GM10248 (cell line): ENCODE measurements at places on chromosomes 3 and 15.

DNA sequence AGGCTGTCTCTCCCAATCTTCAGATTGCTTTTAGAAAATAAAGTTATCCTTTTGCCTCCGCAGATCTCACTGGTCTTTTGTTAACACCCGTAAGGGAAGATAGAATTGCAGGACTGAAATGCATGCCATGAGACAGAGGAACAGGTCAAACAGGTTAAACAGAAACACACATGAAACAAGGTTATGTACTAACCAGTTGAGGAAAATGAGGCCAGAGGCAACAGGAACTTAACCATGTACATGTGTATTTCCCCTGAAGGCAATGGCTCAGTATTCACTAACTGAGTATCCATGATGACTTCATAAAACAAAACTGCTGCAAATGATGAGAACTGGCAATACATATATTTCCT is 169.1 kb upstream of the NSMCE3 start:
- no peak for DNase-seq

- DNase-seq, result no peak
These were observed 56.6 kb downstream of the MESD start for GRCh38 chr15:80932989-80933388.

DNA sequence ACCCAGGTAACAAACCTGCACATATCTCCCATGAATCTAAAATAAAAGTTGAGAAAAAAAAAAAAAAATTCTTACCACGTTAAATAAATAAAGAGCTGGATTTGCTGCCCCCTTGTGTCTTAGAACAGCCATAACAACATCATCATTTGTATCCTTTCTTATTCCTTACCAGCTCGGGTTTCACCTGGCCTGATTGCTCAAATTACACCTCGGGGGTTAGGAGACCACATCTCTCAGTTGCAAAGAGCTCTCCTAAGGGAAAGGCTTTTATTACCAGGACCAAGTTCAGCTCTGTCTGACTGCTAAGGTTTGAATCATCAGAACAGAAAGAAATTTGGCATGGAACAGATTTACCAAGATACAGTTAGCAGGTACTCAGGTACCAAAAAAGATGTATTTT is 25.8 kb upstream of the RPL39L start:
- DNase-seq, result peak; percentile 51

DNA sequence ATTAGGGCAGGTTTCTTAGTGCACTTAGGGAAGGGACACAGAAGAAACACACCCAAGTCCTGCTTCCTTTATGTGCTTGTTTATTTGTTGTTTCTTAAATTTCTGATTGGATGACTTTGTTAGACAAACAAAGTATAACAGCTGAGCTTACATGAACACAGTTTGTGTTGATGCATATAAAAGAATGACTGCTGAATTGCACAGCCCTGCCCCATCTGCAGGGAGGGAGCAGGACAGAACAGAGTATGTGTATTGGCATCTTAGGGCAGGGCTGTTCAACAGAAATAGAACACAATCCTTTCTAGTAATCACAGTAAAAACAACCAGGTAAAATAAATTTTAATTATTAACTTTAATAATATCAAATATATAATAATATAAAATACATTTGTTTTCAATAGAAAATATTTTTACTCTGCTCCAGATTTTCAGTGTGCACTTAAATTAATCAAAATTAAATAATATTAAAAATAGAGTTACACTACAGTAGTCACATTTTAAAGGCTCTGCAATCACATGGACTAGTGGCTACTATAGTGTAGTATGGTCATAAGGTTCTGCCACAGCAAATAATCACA is 198.4 kb downstream of the ZNF621 start:
- DNase-seq, result no peak

- no peak for DNase-seq
These were observed 116.8 kb downstream of the CHST2 start for GRCh38 chr3:143236226-143236964.

GRCh38 chr3:145177828-145178227 is 983.2 kb downstream of the PLOD2 start:
- no peak for DNase-seq

DNA sequence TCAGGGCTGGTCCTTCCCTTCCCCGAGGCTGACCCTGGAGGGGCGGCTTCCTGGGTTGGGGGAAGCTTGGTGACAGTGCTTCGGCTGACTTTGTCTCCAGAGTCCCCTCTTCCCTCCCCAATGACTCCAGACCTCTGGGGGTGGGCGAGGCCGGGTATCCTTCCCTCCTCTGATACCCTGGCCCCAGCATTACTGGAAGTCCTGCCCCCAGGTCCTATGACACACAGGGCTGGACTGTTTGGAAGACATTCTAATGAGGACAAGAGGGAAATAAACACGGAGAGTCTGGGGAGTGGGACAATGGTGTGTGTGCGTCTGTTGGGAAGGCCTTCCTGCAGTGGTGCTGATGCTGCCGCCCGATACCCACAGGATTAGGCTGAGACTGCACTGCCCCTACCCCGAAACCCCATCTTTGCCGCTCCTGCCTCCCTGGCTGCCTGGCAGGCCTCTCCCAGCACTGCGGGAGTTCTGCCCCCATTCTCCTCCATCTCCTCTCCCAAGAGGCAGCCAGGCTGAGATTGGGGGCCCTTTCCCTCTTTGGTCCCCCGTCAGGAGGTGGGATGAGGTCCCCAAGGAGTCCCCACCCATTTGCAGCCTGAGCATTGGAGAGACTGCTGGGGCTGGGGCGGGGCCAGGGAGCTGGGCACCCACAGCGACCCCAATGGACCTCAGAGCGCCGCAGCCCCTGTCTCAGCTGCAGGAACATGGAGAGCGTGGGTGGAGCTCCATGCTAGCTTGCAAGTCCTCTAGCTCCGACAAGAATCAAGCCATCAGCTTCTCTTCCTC is 29.7 kb upstream of the FBLN2 start:
- DNase-seq, result no peak

GRCh38 chr15:100861511-100861991 is 18.1 kb upstream of the ALDH1A3 start:
- no peak for DNase-seq

GRCh38 chr3:101303089-101303731 is 17.2 kb downstream of the IMPG2 start:
- DNase-seq, result no peak

- no peak for DNase-seq
These were observed 20.6 kb downstream of the SPSB4 start for GRCh38 chr3:141071681-141072260.

GRCh38 chr3:184448321-184449160 is 68.7 kb downstream of the CHRD start:
- DNase-seq, result no peak

- no peak for DNase-seq
These were observed 243.7 kb downstream of the CHST2 start for GRCh38 chr3:143363276-143363675.

GRCh38 chr3:7112523-7113056 is 251.7 kb downstream of the GRM7 start:
- no peak for DNase-seq

- peak; percentile 10 for DNase-seq
These were observed 81.4 kb upstream of the CRBN start for GRCh38 chr3:3260870-3261269.

GRCh38 chr15:70587896-70588567 is 175.3 kb downstream of the UACA start:
- no peak for DNase-seq

DNA sequence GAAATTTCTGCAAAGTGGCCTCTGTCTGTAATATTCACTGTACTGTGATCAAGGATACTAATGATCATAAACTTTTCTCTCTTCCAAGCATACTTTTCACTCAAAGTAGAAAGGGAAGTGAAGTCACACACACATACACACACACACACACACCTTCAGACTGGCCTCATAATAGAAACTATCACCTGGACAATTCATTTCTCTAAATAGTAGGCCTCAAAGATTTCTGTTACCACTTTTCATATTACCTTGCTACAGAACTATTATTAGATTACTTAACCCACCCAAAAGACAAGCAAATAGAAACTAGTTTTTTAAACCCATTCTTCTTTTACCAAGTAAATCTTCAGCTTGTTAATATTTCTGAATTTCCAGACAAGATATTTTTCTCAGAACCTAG is 12.2 kb downstream of the CPB1 start:
- DNase-seq, result no peak

DNA sequence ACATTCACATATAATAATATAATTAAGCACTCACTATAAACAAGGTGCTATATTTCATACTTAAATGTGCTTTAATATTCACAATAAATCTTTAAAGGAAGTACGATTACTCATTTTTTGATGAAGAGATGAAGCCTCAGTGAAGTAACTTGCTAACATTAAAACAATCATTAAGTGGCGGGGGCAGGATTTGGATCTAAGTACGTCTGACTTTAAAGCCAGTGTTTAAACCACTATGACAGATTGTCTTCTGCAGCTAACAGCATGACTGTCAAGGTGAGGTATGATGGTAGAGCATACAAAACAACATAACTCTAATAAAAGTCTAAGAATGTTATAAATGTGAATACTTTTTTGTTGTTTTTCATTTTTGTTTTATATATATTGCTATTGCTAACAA is 862.1 kb downstream of the ROBO1 start:
- DNase-seq, result no peak

DNA sequence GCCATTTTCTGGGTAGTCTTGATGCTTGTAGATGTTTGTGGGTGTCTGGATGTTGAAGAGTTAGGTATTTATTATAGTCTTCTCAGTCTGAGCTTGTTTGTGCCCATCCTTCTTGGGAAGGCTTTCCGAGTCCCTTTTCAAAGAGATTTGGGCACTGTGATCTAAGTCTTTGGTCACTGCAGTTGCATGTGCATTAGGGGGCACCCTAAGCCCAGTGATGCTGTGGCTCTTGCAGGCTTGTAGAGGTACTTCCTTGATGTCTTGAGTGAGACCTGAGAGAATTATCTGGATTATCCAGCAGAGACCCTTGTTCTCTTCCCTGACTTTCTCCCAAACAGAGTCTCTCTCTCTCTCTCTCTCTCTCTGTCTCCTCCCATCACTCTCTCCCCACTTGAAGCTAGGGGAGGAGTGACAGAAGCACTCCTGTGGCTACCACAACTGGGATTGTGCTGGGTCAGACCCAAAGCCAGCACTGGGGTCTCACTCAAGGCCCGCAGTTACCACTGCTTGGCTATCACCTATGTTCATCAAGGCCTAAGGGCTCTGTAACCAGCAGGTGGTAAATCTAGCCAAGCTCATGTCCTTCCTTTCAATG is 68.5 kb downstream of the TMCO5A start:
- DNase-seq, result no peak

DNA sequence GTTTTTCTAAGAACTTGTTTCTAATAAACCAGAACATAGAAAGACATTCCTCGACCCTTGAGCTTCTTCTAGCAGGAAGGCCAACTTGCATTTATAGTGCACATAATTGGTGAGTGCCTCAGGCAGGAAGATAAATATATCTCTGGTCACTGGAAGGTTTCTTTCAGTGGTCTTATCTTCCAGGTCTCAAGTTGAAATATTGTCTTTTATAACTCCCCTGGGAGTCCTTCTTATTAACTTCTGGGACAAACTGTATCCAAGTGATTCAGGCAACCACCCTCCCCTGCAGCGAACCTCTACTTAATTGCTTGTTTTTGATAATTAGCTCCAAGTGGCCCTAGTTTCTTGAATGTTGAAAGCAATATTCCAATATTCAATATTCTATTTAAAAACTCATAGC is 346.8 kb upstream of the GOLIM4 start:
- no peak for DNase-seq

- DNase-seq, result peak; percentile 92
These were observed 120.3 kb downstream of the ETFA start for GRCh38 chr15:76190751-76191538.

- no peak for DNase-seq
These were observed 22.8 kb upstream of the SSR3 start for GRCh38 chr3:156577736-156578135.

DNA sequence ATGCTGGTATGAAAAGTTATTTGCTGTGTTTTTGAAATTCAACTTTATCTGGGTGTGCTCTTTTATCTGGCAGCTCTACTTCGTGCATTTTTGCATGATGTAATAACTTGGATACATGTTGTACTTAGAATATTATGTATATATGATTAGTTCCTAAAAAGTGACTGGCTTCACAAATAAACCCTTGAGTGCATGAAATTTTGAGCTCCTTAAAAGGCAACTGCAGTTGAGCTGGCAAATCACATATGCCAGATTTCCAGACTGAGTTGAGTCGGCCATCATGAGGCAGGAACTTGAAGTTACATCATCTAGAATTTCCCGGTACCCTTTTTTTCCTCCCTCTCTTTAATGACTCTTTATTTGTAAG is 162.5 kb downstream of the FNDC3B start:
- DNase-seq, result no peak

DNA sequence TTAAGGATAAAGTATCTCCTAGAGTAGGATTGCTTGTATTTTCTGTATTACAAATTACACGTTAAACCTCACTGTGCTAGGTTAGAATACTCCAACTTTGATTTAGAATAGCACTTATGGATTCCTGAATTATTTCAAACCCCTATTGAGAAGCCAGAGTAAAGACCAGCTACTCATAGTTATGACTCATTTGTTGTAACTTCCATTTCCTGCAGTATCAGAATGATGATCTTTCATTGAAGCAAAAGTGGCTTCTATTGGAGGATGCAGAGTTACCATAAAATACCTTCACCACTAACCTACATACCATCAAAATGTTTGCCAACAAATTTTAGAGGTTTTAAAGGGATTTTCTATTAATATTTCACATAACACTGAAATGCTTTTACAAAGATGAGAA is 1322.7 kb upstream of the ALCAM start:
- DNase-seq, result no peak

DNA sequence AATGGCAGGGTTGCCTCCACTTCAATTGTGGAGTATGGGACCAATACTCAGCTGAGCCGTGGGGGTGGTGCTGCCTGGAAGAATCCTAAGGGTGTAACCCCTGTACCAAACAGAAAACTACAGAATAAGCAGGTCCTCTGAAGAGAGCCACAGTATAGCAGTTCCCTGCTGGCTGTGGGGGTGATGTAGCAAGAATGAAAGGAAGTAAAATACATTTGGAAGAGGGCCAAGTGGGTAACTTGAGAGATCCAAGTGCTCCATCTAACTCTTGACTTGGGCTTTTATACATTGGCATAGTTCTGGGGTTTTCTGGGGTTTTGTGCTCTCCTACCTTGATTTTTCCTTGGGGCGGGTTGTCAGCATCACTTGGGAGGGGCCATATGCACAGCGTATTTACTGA is 341.4 kb downstream of the OTOL1 start:
- DNase-seq, result no peak

DNA sequence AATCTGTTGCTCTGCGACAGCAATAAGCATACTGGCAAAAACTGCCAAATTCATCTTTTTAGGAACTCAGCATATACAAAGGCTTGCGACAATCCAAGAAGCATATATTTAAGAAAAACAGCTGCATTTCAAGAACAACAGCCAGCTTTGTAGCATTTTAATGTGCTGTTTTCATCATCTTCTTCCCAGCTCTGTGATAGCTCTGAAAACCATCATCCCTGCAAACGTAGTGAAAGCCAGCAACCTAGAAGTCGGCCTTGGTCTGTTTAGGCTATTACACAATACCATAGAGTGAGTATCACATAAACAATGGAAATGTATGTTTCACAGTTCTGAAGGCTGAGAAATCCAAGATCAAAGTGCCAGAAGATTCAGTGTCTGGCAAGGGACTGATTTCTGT is 187.5 kb downstream of the NAALADL2 start:
- no peak for DNase-seq

GRCh38 chr3:124680521-124680920 is 49.7 kb upstream of the UMPS start:
- DNase-seq, result no peak
